ENCODE measurements at places on chromosomes 6 and 20.
A peak's percentile ranks its signal among the peaks of the same experiment; 100 is the strongest.

DNA sequence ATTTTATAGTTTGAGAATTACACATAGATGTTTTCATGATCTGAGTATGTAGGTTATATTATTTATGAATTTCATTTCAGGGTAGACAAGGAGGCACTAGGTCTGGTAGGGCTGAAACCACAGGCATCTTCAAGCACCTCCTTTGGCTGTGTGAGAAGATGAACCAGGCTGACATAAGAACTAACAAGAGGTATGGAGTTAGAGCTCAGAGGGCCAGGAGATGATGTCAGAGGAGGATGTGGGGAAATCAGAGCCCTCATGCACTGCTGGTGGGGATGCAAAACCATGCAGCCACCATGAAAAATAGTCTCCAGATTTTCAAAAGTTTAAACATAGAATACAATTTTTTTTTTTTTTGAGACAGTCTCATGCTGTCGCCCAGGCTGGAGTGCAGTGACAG lies 13.6 kb upstream of the RIPOR3 start:
- DNase-seq, result no peak

GRCh38 chr6:26026833-26027490 lies 60.3 kb upstream of the HFE start:
- DNase-seq, result peak; percentile 84

DNA sequence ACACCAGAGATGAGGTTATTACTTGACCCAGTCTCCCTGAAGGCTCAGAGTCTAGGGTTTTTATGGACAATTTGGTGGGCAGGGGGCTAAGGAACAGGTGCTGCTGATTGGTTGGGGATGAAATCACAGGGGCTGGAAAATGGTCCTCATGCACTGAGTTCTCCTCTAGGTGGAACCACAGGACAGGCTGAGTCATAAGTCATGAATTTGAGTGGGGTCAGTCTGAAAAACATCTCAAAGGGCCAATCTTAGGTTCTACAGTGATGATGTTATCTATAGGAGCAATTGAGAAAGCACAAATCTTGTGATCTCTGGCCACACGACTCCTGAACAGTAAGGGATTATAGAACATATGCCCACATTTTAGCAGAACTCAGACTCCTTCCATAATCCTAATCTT lies 5.9 kb upstream of the MRS2 start:
- no peak for DNase-seq

GRCh38 chr6:130202782-130203181 lies 20.0 kb downstream of the SAMD3 start:
- DNase-seq, result no peak

- DNase-seq, result no peak
Observed at GRCh38 chr6:134732763-134733162, 217.1 kb downstream of the ALDH8A1 start.

GRCh38 chr20:48486065-48486464 lies 341.7 kb downstream of the PREX1 start:
- DNase-seq, result no peak

DNA sequence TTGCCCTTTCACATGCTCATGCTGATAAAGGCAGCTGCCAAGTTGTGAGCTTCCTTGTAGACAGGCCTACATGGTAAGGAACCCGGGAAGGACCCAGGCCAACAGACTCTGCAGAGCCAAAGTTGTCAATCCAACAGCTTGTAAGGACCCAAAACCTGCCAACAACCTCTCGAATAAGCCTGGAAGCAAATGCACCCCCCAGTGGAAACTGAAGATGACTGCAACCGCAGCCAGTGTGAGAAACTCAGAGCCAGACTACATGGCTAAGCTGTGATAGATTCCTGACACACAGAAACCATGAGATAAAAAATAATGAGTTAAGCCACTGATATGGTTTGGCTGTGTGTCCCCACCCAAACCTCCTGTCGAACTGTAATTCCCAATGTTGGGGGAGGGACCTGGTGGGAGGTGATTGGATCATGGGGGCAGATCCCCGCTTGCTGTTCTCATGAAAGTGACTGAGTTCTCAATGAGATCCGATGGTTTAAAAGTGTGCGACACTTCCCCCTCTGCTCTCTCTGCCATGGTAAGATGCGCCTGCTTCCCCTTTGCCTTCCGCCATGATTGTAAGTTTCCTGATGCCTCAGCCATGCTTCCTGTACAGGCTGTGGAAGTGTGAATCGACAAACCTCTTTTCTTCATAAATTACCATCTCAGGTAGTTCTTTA lies 18.8 kb upstream of the CLPSL2 start:
- DNase-seq, result no peak

GRCh38 chr6:4794140-4794707 lies 18.0 kb downstream of the CDYL start:
- peak; percentile 41 for DNase-seq

GRCh38 chr6:106688177-106688951 lies 59.0 kb downstream of the QRSL1 start:
- no peak for DNase-seq

- no peak for DNase-seq
Observed at GRCh38 chr20:18712131-18712530, 101.5 kb upstream of the SCP2D1 start.

- no peak for DNase-seq
Observed at GRCh38 chr6:50815436-50816114, 3.1 kb upstream of the TFAP2B start.

- no peak for DNase-seq
Observed at GRCh38 chr6:27761391-27761790, 150.8 kb downstream of the OR2B2 start.

- no peak for DNase-seq
Observed at GRCh38 chr6:146050168-146050567, 21.3 kb downstream of the GRM1 start.

GRCh38 chr20:22499515-22500166 lies 84.7 kb downstream of the FOXA2 start:
- no peak for DNase-seq

- DNase-seq, result no peak
Observed at GRCh38 chr6:169240125-169240524, 13.5 kb downstream of the THBS2 start.

GRCh38 chr20:62073323-62073722 lies 7.6 kb upstream of the TAF4 start:
- no peak for DNase-seq

DNA sequence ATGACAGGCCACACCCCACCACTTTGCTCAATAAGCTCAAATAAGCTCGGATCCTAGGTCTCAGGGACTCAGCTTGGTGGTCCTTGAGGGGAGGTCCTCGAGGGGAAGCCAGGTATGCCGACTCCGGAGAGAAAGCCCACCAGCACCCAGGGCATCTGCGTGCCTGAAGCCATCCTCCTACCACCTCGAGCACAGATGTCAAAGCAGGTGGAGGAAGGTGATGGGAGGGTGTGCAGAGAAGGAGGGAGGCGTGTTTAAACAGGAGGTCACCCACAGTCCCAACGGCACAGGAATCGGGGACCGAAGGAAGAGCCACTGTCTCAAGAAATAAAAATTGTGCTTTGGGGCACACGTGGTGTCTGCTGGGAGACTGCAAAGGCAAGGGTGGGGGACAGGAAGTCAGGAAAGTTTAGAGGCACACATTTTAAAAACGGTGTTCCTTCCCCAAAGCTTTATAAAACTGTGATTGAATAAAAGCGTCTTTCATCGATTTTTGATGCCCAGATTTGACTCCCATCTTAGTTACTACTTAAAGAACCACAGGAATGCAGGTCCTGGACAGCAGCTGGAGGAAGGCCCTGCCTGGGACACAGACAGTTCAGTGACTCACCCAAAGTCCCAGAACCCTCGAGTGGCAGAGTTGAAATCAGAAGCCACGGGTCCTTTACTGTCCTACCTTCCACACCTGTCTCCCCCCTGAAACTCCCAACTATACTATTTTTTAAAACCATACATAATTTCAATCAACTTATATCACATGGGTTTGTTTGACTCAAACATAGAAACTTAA lies 221.0 kb upstream of the PDE10A start:
- DNase-seq, result no peak

GRCh38 chr6:158377860-158378259 lies 65.6 kb downstream of the TULP4 start:
- no peak for DNase-seq

DNA sequence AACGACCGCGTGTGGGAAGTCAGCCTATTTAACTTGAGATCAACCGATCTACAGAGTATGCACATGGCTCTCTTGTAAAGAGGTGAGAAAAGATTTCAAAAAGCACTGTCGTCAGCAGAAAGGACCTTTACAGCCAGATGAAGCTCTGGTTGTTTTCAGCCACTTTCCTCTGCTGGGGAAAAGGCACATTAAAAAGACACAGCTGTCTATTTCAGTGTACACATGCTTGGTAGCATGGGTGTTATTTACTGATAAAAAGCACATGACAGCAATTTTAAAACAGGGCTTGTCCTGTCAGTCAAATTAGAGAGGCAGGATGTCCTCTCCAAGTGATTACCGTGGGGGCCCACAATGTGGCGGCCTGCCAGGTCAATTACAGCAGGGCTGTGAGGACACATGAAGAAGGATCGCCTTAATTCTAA lies 188.9 kb downstream of the PRKN start:
- DNase-seq, result peak; percentile 78

DNA sequence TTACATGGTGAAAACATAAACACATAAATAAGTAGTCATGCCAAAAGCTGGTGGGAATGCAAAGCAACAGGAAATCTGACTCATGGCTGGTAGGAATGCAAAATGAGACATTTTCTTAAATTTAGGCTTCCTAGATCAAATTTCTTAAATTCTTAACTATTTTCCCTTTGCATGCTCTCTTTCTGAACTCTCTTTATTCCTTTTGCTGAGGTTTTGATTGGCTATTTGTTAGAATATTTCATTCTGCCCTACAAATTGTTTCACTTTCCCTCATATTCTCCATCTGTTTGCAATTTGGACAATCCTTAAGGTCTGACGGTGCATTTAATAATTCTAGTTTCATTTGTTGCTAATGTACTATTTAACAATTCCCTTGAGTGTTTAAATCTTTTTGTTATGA lies 437.5 kb upstream of the RGS17 start:
- no peak for DNase-seq

DNA sequence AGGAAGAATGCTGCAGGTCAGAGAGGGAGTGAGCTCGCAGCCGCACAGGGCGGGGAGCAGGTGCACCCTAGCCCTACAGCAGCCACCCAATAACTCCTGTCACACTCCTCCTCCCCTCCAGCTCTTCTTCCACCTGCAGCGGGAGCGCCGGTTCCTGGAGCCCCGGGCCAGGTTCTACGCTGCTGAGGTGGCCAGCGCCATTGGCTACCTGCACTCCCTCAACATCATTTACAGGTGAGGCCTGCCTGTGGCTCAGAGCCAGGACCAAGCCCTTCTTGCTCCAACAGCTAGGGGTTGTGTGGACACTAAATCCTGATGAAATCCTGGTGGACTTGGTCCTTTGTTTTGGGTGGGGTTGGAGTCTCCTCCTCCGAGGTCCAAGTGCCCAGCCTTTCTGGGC lies 11.7 kb downstream of the SGK2 start:
- DNase-seq, result no peak

GRCh38 chr6:105587349-105588122 lies 184.7 kb upstream of the PREP start:
- DNase-seq, result no peak

GRCh38 chr20:3911956-3912355 lies 22.8 kb downstream of the PANK2 start:
- DNase-seq, result no peak

GRCh38 chr20:47241345-47241781 lies 115.1 kb downstream of the ZMYND8 start:
- no peak for DNase-seq

DNA sequence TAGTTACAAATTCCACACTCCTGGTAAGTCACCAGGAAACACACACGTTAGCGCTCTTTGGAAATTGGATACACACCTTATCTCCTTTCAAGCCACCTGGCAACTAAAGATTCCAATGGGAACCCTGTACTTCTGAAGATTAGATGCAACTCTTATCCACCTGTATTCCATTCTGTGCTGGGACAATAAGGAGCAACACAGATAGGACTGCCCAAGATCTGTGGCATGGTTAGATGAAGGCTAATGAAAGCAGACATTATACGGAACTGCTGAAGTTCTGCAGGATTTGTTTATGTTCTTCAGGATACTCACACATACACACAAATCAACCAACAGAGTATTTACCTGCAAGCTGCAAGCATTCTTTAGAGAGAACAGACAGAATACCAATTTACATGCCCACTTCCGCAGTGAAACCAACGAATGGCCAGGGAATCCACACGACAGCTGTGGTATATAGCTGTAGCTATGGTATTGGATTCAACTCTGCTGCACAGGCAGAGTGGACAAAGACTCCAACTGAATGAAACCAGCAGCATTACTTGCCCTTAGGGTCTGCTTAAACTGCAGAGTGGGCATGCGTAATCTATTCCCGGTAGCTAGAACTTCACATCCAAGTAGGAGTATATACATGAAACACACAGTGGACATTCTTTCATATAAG lies 12.0 kb downstream of the NCOA5 start:
- no peak for DNase-seq

- no peak for DNase-seq
Observed at GRCh38 chr20:1335961-1336698, 7.2 kb upstream of the SDCBP2 start.

DNA sequence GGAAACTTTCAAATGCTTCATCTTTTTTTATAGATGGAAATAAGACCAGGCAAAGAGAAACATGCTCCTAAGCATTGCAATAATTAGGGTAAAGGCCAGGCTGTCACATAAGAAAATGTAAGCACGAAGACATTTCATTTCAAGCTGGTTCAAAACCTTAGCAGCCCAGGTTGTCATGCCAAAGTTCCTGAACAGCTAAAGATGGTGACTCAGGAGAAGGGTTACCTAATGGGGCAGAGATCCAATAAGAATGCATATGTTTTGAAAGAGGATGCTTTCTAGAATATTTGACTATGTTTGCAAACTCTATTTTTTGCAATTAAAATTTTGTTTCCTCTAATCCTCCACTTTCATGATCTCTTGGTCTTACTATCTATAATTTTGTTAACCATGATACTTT lies 65.6 kb upstream of the PHACTR2 start:
- no peak for DNase-seq

- peak; percentile 87 for DNase-seq
Observed at GRCh38 chr6:166627875-166628801, 1.1 kb upstream of the RPS6KA2 start.

GRCh38 chr20:61442075-61442670 lies 190.1 kb downstream of the CDH4 start:
- DNase-seq, result no peak

- DNase-seq, result no peak
Observed at GRCh38 chr20:40744072-40744817, 55.2 kb upstream of the MAFB start.

DNA sequence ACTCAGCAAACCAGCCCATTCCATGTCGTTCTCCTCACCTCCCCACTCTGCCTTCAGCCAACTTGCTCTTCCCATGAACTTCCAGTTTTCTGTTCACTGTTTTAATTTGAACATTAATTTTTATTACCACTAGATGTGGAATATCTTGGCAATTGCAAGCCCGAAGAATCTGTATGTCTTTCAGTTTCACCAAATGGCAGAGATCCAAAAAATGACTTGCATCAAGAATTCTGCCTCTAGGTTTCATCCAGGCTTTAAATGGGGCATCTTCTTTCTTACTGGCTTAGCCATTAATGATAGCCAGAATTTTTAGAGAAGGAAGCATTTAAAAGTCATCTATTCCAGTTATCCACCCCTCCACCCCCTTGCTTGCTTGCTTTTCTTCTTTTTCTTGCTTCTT lies 39.0 kb downstream of the CAP2 start:
- no peak for DNase-seq

GRCh38 chr20:41316602-41317545 lies 657 bp downstream of the ZHX3 start:
- peak; percentile 85 for DNase-seq
